ENCODE measurements at places on chromosomes 1 and 21.

DNA sequence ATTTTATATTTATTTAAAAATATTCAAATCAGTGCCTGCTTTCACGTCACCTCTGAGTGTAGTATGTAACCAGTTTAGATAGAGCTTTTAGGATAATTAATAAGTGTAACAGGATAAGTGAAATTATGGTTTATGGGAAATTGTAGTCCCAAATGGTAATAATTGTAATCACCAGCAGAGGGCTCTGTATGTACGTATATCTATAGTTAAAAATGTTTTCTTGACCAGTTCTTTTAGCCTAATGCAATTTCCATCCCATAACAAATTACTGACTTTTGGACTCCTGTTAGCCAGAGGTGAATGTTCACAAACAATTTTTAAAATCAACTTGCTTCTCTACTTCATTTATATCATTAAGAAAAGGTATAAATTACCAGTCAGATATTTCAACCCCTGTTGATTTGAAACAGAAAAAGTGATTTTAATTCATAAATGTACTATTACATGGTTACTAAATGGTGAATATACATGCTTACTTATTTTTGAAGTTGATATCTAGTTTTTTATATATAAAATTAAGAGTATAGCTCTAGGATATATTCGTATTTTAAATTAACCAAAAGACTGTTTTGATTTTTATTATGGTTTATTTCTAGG lies 25.3 kb downstream of the SLC30A7 start:
- DNase-seq: no peak

GRCh38 chr1:201354901-201355295 lies 22.6 kb downstream of the TNNT2 start:
- DNase-seq: no peak

DNA sequence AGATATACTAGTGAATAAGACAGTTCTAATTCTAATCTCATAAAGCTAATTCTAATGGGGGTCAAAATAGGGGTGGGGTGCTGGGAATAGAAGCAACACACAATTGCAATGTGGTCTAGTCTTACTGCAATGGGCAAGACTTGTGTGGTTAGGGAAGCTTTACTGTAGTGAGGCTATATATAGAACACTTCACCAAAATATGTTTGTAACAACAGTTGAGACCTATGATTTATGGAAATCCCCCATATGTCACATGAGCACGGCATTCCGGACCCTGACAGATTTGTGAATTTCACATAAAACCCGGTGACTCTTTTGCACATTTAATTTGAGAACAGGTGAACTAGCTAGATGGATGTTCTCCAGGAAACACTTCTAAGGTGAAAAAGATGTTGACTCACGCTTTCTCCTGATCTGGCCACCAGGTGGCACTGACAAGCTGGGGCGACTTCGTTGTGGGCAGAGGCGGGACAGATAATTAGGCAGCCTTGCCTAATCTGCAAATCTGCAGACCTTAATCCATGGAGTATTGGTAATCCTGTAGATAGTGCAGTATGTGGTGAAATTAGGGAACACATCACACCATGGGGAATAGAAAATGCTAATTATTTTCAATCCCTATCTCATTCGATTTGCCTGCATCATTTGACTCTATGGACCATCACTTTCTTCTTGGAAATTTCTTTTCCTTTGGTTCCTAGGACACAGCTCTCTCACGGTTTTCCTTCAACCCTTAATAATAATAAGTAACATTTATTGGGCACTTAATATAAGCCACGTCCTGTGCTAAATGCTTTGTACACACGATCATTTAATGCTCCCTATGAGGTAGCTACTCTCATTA lies 37.7 kb downstream of the KIAA0040 start:
- DNase-seq: peak; percentile 86

- no peak for DNase-seq
Measured at GRCh38 chr1:17053086-17053684, 647 bp downstream of the SDHB start.

DNA sequence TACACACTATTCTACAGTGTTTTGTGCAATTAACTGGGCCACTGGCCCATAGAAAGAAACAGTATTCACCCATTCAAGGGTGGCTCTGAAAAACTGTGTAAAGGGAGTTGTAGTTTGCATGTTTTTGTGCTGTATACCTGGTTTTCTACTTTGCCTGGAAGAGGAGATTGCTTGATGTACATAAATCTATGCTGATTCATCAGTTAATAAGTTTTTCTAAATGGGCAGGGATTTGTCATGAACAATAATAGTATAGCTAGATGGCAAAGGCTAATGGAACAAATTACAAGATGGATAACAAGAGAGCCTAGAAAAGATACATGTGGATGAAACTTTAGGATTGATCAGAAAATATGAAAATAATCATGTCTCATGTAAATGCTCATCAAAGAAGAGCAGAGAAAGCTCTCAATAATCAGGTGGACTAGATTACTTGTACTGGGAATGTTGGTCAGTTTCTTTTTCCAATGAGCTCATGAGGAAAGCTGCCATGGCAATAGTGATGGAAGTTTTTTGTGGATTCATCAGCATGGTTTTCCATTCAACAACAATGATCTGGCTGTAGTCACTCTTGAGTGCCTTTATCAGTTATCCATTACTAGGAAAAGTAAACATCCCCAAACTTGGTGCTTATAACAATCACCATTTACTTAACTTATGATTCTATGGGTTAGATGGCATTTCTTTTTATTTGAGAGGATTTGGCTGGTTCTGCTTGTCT lies 602.8 kb downstream of the BRINP3 start:
- no peak for DNase-seq

DNA sequence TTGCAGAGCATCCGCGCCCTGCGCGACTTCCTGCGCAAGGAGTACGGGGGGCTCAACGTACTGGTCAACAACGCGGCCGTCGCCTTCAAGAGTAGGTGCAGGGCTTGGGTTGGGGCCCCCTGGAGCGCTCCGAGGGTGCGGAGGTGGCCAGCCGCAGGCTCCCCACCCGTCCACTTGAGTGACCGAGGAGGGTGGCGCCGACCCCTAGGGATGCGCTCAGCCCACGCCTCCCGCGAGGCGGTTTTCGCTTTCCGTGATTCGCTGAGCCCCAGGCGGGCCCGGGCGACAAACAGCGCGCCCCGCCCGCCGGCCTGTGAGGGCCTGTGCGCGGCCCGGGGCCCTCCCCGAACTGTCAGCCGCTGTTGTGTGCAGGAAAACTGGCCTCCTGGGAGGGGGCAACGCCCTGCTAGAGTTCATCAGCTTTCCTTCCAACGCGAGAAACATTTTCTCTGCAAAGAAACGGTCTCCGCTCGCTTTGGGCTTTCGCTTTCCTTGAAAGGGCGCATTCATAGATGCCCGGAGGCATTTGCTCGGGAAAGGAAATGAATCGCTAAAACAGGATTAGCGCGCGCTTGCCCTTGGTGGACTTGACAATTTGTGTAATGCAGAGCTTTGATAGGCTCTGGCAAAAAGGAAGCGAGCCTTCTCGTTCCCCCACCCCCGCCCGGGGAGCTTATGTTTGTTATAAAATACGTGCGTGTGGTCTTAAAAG lies 668 bp downstream of the CBR3 start:
- DNase-seq: peak; percentile 81

GRCh38 chr1:205458777-205459566 lies 3.1 kb upstream of the BLACAT1 start:
- DNase-seq: no peak

All from activated CD8-positive, alpha-beta memory T cell treated with anti-CD3 and anti-CD28 coated beads, Interleukin-2, amount 50 U/mL, for 48 hours (primary cell).